ENCODE measurements at places on chromosomes 7 and 10.

- no peak for DNase-seq
These were observed 24.3 kb upstream of the TRIM56 start for GRCh38 chr7:101060992-101061391.

DNA sequence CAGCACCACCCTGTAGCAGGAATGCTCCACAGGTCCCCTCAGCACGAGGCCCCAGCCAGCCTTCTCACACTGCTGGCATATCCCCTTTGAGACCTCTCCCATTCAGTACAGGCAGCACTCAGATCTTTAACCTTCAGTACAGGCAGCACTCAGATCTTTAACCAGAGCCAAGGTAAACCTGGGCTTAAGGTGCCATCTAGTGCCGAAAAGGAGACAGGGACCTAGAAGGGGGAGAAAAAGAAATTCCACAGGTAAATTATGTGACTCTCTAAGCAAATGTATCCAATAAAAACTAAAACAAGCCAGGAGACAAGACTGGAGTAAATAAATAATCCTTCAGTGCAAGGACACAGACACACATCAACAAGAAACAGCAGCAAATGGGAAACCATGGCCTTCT is 358.6 kb downstream of the PTPRN2 start:
- DNase-seq: no peak

DNA sequence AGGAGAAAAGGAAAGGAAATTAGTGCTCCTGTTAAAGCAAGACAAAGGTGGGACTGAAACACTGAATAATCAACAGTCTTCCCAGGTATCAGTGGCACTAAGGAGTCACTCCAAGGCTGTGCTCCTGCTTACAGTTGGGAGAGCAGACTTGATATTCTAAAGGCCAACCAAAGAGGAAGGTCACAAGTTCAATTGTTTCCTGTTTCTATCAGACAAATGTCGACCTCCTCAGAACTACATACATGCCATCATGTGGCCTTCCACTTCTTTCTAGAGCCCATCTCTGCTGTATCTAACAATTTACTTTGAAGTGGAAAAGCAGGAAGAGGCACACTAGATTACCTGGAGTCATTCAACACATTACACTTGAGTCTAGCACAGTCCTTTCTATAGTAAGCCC is 3.4 kb downstream of the ZNF239 start:
- DNase-seq: no peak

GRCh38 chr10:12444981-12445700 is 95.8 kb downstream of the CAMK1D start:
- no peak for DNase-seq

DNA sequence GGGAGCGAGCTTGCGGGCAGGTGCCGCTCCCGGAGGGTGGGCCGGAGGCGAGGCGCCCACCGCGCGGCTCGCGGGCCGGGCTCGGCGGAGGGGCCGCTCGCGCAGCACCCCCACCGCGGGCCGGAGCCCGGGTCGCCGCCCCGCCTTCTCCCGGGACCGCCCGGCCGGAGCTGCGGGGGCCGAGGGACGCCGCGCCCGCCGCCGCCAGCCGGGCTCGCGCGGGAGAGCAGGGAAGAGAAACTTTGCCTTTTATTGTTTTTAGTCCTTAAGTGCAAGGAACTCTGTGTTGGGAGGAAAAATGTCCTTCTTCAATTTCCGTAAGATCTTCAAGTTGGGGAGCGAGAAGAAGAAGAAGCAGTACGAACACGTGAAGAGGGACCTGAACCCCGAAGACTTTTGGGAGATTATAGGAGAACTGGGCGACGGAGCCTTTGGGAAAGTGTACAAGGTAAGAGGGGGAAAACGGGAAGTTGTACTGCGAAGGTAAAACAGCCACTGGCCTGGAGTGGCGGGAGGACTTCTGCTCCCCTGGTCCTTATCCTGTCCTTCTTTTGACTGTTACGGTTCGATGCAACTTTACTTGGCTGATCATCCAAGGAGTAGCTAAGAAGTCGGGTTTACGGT is 620 bp downstream of the SLK start:
- DNase-seq: no peak

- no peak for DNase-seq
These were observed 5.6 kb upstream of the ASB4 start for GRCh38 chr7:95479992-95480624.

GRCh38 chr7:92854501-92855238 is 18.3 kb upstream of the CDK6 start:
- no peak for DNase-seq

- DNase-seq: no peak
These were observed 19.5 kb upstream of the GALNT17 start for GRCh38 chr7:71112436-71112835.

DNA sequence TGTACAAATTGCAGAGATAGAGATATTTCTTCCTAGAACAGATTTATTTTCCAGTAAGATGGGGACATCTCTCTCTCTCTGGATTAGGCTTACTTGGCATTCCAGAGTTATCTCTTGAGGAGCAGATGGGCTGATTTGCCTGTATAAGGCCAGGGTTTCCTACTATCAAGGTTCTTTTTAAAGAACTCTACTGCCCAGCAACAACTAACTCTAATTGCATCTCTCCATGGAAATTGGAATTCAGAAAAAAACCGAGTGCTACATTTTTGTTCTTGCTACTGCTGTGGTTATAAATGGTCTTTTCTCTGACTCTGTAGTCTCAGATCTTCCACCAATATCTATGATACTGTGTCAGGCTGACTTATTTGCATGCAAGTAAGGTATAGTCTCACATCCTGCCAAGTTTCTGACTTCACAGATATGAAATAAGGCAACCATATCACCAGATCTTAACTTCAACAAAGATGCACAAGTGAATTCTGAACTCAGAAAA is 161.1 kb downstream of the CRPPA start:
- DNase-seq: no peak

GRCh38 chr7:96241855-96242254 is 80.0 kb downstream of the SLC25A13 start:
- no peak for DNase-seq

DNA sequence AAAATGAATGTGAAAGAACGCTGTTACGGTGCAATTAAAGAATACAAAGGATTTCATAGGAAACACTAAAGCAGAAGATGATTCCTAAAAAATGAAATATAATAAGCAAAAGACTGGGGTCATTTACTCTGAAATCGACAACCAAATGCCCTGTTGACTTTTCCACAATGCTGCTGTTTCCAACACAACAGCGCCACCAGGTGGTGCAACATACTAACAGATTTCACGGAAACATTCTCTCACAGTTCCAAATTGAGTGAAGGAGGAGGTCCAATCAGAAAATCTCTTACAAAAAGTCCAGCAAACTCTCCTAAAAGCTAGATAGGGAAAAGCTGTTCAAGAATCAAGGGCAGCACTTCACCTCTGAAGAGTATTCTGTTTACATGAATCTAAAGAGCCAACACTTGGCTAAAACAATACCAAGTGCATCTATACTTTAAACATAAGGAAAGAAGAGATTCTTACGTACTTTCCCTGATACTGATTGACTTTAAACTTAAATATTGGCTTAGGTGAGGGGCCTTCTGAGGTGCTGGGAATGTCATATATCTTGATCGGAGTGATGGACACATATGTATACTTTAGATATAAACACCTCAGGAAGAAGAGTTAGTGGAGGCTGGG is 55.9 kb downstream of the UPF2 start:
- peak; percentile 67 for DNase-seq

DNA sequence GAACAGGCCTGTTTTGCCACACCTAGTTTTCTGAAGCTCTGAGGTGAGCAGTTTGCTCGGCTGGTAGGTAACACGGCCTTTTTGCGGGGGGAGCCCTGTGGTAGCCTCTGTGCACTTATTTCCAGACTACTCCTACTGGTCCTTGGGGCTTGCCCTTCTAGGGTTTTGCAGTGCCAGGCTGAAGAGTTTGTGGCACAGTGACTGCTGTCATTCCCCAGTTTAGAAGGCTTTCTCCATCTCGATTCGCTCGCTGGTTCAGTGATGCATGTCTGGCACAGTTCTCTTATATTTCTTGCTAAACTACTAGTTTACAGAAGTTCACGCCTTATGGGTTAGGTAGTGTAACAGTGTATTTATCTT is 711 bp downstream of the KIF20B start:
- DNase-seq: peak; percentile 10

DNA sequence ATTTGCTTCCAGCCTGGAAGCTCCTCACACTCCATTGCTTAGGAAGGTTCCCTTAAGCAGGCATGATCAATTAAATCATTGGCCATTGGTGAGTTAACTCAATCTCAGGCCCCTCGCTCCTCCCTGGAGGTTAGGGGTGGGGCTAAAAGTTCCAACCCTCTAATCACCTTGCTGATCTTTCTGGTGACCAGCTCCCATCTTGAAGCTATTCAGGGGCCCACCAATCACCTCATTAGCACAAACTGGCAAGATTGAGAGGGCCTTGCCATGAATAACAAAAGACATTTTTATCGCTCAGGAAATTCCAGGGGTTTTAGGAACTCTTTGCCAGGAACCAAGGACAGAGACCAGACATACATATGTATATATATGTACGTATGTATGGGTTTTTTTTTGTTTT is 58.4 kb downstream of the AGK start:
- no peak for DNase-seq

- no peak for DNase-seq
These were observed 102.7 kb downstream of the PRTFDC1 start for GRCh38 chr10:24849501-24850299.

GRCh38 chr7:128311013-128311412 is 32.7 kb downstream of the RBM28 start:
- no peak for DNase-seq

Data from CD4-positive, alpha-beta T cell treated with Interleukin-4 for 4 hours (primary cell).